ENCODE measurements at places on chromosomes 3 and 15.

DNA sequence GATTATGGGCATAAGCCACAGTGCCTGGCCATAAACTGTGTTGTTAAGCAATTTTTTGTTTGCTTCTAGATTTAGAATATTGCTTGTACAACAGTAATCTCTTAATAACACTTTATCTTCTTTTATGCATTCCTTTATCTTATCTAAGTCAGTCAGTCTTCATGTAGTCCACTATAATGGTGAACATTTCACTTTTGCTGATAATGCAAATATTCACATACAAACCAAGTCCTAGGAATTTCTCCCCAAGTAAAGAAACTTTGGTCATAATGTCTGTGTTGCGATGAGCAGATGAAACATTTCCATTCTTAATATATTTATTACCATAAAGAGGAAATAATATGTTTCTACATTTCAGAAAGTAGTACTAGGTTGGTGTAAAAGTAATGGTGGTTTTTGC lies 765.8 kb upstream of the ARRDC4 start:
- no peak for DNase-seq

DNA sequence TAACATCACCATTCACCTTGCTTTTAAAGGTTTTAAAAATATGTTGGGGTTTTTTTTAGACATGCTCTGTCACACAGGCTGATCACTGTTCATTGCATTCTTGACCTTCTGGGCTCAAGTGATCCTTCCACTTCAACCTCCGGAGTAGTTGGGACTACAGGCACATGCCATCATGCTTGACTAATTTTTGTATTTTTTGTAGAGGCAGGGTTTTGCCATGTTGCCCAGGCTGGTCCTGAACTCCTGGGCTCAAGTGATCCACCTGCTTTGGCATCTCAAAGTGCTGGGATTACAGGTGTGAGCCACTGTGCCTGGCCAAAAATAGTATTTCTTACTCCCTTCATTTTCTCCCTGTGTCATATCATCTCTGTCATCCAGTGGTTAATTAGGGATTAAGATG lies 101.4 kb downstream of the PIK3R4 start:
- peak; percentile 7 for DNase-seq

- DNase-seq, result no peak
Measured at GRCh38 chr15:64877435-64877834, 34.3 kb upstream of the ANKDD1A start.

DNA sequence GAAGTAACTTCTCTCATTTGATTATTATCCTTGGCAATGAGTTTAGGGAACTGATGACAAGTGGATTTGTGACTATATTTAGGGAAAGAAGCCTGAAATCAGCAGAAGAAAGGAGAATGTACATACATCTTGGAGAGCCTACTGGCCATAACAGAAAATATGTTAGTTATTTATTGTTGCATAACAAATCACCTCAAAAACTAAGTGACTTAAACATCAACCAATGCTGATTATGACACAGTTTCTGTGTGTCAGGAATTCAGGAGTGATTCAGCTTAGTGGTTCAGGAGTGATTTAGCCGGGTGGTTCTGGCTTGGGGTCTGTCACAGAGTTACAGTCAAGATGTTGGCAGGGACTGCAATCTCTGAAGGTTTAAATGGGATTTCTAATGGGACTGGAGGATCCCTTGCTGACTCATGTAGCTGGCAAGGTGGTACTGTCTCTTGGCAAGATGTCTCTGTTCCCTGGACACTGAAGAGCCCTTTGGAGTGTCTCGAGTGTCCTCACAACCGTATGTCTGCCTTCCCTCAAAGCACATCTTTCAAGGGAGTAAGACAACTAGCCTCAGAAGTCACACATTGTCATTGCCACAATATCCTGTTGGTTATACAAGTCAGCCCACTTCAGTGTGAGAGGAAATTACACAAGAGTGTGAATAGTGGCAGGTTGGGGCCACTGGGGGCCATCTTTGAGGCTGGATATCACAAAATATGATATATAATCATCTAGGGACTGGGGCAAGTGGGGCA lies 248.9 kb downstream of the SV2B start:
- no peak for DNase-seq

GRCh38 chr15:58875343-58875742 lies 58.1 kb downstream of the SLTM start:
- DNase-seq, result no peak

- no peak for DNase-seq
Measured at GRCh38 chr3:139292711-139293664, 50.8 kb upstream of the MRPS22 start.

- no peak for DNase-seq
Measured at GRCh38 chr3:12662593-12663400, 1.1 kb downstream of the RAF1 start.

- no peak for DNase-seq
Measured at GRCh38 chr3:101351829-101352228, 31.5 kb upstream of the IMPG2 start.

DNA sequence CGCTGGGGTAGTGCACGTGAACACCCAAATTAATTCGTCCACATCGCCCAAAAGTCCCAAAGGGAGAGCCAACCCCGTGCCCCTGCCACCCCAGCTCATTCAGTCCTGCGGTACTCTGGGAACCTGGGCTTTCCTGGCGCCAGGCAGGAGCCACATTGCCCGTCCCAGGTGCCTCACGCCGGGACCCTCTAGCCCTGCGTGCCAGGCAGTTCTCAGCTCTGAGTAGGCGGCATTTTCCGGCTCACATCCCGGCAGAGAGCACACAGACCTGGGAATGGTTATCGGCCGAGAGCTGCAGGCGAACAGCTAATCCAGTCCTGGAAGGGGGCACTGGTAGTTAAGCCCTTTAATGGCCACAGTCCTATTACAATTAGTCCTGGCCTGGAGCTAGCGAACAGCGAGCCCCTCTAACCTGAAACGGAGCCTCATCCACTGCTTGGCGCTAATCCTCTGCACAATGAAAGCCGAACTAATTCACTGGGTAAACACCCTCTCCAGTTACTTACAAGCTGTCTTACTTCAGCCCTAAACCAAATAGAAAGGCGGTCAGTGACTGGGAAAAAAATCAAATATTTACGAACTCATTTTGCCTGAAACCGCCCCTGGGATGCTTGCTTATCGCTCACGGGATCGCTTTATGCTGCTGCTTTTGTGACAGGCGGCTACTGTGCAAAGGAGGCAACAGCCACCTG lies 254.6 kb upstream of the SOX14 start:
- DNase-seq, result peak; percentile 70
